GM23248 (cell line): ENCODE measurements at places on chromosomes 3 and 15. TPM values are rescaled to one million over a fixed set of nuclear protein-coding genes. Genes with fewer than 3 reads are reported as not detected.

The NGLY1 gene
- 29.2 and 30.4 TPM in 2 replicates for polyA plus RNA-seq

DNA sequence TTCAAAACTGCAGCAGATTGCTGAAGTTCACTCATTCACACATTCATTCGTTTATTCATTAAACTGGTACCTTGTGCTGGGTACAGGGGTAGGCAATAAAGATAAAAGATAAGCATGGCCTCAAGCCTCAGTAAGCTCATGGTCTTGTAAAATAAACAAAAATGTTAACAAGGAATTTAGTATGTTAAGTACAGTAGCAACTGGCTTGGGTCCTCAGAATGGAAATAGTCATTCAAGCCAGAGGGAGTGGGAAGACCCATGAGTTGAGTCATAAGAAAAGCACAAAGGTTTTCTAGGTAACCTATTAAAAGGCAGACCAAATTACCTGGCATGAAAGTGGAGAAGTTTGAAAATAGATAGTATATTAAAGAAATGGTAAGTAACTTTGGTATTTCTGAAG lies 163.3 kb downstream of the CDIN1 start:
- peaks cover 6% of the 10 kb centered on the region for H3K4me1 ChIP-seq
- H3K27ac ChIP-seq: no peak overlapping the region
- H3K36me3 ChIP-seq: no peaks in the 10 kb centered on the region
- H3K4me3 ChIP-seq: no peak overlapping the region
- no peak for DNase-seq

The TF gene
- 0.05 TPM in 1 of 2 replicates, not detected in the other for polyA plus RNA-seq

GRCh38 chr3:146065573-146066006 lies 95.4 kb downstream of the PLOD2 start:
- peak; percentile 67 for DNase-seq
- H3K4me3 ChIP-seq: no peak overlapping the region
- H3K27ac ChIP-seq: peak overlapping the region; percentile 5; the same call in 1 of the 2 replicates
- H3K27me3 ChIP-seq: no peaks in the 10 kb centered on the region

The AP3B2 gene
- 0.89 and 2.0 TPM in 2 replicates for polyA plus RNA-seq

- H3K27ac ChIP-seq: peak overlapping the region; percentile 57; the same call in 1 of the 2 replicates
- no peaks in the 10 kb centered on the region for H3K36me3 ChIP-seq
- DNase-seq: no peak
- H3K4me1 ChIP-seq: peaks cover 19% of the 10 kb centered on the region
- no peaks in the 10 kb centered on the region for H3K27me3 ChIP-seq
These were observed 61.4 kb upstream of the GOLGA8B start for GRCh38 chr15:34644851-34645250.

GRCh38 chr3:160911411-160911810 lies 155.4 kb downstream of the PPM1L start:
- H3K27ac ChIP-seq: no peak overlapping the region
- DNase-seq: no peak
- no peaks in the 10 kb centered on the region for H3K36me3 ChIP-seq
- no peak overlapping the region for H3K4me3 ChIP-seq

DNA sequence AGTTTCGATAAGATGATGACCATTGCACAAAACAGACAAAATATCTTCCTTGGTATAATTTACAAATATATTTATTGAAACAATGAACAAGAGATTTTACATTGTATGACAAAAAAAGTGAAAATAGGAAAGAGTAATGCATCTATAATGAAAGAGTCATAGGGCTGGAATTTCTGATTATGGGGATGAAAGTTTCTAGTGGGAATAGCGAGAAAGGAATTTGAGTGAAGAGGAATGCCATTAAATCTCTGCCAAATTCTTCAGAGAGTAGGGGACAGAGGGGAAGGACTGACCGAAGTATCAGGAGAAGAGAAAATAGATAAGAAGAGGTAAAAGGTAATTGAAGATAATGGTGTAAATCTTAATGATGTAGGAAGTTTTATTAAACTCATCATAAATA lies 125.4 kb downstream of the VGLL3 start:
- H3K36me3 ChIP-seq: no peaks in the 10 kb centered on the region
- H3K4me3 ChIP-seq: no peak overlapping the region; the same call in 1 of the 2 replicates
- H3K27ac ChIP-seq: no peak overlapping the region
- H3K4me1 ChIP-seq: peaks cover 13% of the 10 kb centered on the region
- peak; percentile 45 for DNase-seq

The ATP8B4 gene
- polyA plus RNA-seq: 0.89 and 1.1 TPM in 2 replicates

The AMIGO3 gene
- 0.18 and 0.25 TPM in 2 replicates for polyA plus RNA-seq

DNA sequence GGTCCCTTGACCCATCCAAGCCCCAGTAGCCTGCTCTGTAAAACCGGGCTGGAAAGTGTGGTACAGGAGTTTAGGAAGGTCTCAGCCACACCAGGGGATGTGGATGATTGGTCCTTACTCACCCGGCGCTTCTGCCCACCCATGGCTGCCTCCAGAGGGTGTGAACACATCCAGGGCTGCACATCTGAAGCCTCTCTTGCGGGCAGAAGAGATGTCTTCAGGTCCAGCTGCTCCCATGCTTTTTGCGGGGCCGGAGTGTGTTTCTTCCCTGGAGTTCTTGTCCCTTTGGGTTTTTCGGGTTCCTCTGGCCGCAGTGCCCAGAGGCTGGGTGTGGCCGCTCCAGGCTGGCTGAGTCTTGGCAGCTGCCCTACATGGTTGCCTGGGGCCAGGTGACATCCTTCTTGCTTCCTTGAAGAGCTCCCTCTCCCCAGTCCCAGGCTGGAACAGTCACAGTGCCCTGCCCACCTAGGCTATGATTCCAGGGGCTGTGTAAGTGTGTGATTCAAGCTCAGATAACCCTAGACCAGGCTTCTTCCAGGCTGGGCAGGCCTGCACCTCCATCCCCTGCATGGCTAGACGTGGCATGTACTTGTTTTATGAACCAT lies 33.9 kb downstream of the HDAC11 start:
- no peak overlapping the region; the same call in 1 of the 2 replicates for H3K4me3 ChIP-seq
- H3K4me1 ChIP-seq: peaks cover 19% of the 10 kb centered on the region
- H3K27ac ChIP-seq: peak overlapping the region; percentile 86
- H3K27me3 ChIP-seq: no peaks in the 10 kb centered on the region
- no peaks in the 10 kb centered on the region for H3K36me3 ChIP-seq
- DNase-seq: peak; percentile 78

- DNase-seq: no peak
- no peaks in the 10 kb centered on the region for H3K36me3 ChIP-seq
- H3K27ac ChIP-seq: no peak overlapping the region
- H3K27me3 ChIP-seq: no peaks in the 10 kb centered on the region
- H3K4me3 ChIP-seq: no peak overlapping the region
These were observed 31.1 kb downstream of the HCLS1 start for GRCh38 chr3:121629601-121630000.

The RBMS3 gene
- polyA plus RNA-seq: 85.5 and 94.3 TPM in 2 replicates

DNA sequence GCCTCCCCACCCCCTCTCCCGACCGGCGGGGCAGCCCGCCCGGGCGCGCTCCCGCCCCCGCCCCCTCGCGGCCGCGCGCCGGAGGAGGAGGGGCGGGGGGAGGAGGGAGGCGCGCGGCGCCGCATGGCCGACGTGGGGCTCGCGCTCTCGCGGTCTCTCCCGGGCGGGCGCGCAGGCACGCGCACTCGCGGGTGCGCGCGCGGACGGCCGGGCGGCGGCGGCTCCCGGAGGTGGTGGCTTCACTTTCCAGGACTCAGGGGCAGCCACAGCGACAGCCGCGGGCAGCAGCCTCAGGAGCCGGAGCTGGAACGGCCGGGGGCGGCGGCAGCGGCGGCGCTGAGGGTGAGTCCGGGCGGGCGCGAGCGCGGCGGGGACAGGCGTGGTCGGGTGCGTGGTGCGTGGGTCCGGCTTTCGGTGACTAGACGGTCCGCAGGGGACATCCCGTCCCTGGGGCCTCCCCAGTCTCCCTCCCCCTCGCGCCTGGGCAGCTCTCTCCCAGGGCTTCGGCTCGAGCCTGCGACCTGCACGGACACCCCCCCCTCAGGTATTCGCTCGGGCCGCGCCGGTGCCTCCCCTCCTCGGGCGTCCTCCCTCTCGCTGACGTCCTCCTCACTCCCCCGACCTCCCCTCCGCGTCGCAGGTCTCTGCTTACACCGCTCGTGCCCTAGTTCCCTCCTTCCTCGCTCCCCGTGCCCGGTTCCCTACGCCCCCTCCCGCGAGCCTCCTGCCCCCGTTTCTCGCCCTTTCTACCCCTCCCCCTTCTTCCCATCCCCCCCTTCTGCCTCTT lies at the start of gene UBE2E2:
TSS of gene UBE2E2 (plus strand) at position 407 of the 787 bp plus-strand sequence.
- DNase-seq: peak; percentile 87
- H3K27ac ChIP-seq: no peak within 1 kb of the TSS
- peak within 1 kb of the TSS; percentile 85 for H3K4me3 ChIP-seq

GRCh38 chr3:109373933-109374332 lies 36.6 kb upstream of the DPPA4 start:
- H3K4me1 ChIP-seq: no peaks in the 10 kb centered on the region
- H3K4me3 ChIP-seq: no peak overlapping the region
- DNase-seq: no peak
- no peaks in the 10 kb centered on the region for H3K36me3 ChIP-seq
- no peaks in the 10 kb centered on the region for H3K27me3 ChIP-seq
- no peak overlapping the region for H3K27ac ChIP-seq

- peaks cover 18% of the 10 kb centered on the region for H3K36me3 ChIP-seq
- H3K4me3 ChIP-seq: no peak overlapping the region
- H3K27ac ChIP-seq: no peak overlapping the region
- DNase-seq: no peak
- no peaks in the 10 kb centered on the region for H3K4me1 ChIP-seq
These were observed 30.7 kb upstream of the MYLK start for GRCh38 chr3:123914829-123915228.

GRCh38 chr3:150828997-150829396 lies 66.0 kb upstream of the SIAH2 start:
- H3K36me3 ChIP-seq: no peaks in the 10 kb centered on the region
- no peaks in the 10 kb centered on the region for H3K4me1 ChIP-seq
- no peak overlapping the region for H3K4me3 ChIP-seq
- H3K27ac ChIP-seq: no peak overlapping the region

DNA sequence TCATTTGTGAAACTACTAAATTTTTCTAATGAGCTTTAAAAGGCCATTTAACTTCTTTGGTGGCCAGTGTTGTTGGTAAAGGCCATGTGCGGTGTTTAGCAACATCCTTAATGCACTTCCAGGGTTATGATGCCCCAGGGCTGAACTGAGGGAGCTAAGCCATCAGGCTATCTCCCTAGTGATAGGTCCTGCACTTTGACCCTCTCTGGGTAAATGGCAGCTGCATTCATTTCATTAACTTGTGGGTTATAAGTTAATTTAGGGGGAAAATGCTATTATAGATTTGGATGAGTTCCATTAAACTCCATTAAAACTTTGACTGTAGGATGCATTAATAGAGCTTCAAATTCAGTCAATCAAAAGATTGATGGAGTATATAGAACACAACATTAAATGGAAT lies 366.7 kb upstream of the ZNF717 start:
- H3K36me3 ChIP-seq: no peaks in the 10 kb centered on the region
- no peak overlapping the region for H3K27ac ChIP-seq
- no peaks in the 10 kb centered on the region for H3K4me1 ChIP-seq
- no peak overlapping the region for H3K4me3 ChIP-seq
- no peak for DNase-seq

The RPUSD3 gene
- 37.4 and 38.3 TPM in 2 replicates for polyA plus RNA-seq

GRCh38 chr3:98710067-98710659 lies 53.0 kb upstream of the ST3GAL6 start:
- no peaks in the 10 kb centered on the region for H3K4me1 ChIP-seq
- H3K27me3 ChIP-seq: peaks cover 61% of the 10 kb centered on the region
- H3K4me3 ChIP-seq: no peak overlapping the region
- H3K36me3 ChIP-seq: no peaks in the 10 kb centered on the region
- no peak overlapping the region for H3K27ac ChIP-seq
